ENCODE measurements at places on chromosomes 5 and 9.

DNA sequence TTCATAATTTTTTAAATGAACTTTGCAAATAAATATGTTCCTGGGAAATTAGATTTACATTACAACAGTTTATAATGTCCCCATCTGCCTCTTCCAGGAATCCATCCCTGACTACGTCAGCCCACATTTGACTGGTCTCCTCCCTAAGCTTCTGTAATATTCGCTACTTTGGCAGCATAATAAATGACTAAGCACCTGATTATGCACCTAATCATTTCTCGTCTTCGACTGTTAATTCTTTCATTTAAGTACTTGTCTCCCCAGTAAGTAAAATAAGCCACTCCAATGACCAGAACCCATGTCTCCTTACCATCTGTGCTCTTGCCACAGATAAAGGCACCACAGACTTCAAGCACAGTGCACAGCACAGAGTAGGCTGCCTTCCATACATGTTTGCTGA, 122.7 kb downstream of the DENND1A start:
- no peak for DNase-seq

- no peak for DNase-seq
These were observed 115.4 kb downstream of the ZNF608 start for GRCh38 chr5:124630767-124631704.

- DNase-seq = no peak
These were observed 8.8 kb upstream of the GLIPR2 start for GRCh38 chr9:36127652-36128244.

- no peak for DNase-seq
These were observed 201.9 kb downstream of the PBX3 start for GRCh38 chr9:125948887-125949596.

DNA sequence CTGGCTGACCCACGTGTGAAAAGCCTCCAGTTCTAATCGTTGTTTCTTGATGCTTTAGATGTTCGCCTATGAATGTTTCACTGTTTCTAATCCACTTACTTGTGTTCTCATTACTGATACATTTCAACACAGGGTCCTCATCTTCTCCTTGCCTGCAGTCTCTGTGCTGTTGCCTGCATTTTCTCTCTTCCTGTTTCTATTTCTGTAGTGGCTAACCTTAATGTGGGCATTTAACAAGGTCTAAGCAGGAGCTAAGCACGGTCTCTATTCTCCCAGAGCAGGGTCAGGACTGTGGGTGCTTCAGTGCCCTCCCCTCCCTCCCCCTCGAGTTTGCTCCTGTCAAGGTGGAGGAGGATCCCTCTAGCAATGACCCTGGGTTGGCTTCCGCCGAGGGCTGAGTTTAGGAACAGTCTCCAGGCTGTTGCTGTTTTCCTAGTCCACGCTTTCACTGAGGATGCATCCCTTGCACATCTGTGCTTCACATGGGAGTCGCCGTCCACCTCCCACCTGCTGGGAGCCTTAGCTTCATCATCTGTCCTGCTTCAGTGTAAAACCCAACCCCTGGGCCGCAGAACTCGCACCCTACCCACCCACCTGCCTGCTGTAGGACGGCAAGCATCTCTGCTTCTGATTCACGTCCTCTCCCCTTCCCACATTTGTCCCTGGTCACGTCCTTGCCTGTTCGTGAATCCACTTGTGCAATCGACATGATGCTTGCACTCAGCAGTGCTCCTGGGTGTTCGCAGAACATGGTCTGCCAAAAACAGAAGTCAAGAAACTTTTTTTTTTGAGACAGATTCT, 2.4 kb upstream of the EXOC3 start:
- no peak for DNase-seq

DNA sequence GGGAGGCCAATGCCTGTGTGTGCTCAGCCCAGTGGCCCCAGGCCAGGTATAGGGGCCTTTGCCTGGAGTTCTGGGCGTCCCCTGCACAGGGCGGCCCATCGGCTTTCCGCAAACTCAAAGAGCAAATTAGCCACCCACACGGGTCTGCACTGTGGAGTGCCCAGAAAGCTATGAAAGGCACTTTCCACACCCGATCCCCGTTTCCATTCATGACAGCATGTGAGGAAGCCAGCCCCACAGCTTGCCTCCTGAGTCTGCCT, 5.2 kb downstream of the DBH start:
- DNase-seq = no peak

- DNase-seq = no peak
These were observed 38.9 kb upstream of the TNFSF8 start for GRCh38 chr9:114969269-114969668.

DNA sequence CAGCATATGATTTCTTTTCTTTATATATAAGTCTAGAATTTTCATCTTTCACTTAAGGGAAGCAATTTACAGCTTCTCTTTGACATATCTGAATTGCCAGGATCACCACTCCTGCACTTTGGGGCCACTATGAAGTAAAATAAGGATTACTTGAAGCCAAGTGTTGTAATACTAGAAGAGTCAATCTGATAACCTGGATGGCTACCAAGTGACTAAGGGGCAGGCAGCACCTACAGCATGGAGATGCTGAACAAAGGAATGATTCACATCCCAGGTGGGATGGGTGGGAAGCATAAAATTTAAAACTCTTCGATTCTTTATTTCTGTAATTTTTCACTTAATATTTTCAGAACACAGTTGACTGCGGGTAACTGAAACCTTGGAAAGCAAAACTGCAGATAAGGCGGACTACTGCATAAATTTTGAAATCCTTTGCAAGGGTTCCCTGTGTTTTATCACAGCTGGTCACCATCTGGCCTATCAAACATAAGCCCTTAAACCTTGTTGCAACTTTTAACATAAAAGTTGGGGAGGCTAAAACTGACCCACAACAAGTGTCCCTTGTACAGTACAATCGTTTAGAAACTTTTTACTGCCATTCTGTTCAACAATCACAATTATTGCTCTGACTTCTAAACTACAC, 31.2 kb downstream of the NR3C1 start:
- no peak for DNase-seq

- no peak for DNase-seq
These were observed 410.2 kb downstream of the PRR16 start for GRCh38 chr5:120874081-120874862.

GRCh38 chr5:159887050-159887449, 29.2 kb upstream of the ADRA1B start:
- DNase-seq = no peak

DNA sequence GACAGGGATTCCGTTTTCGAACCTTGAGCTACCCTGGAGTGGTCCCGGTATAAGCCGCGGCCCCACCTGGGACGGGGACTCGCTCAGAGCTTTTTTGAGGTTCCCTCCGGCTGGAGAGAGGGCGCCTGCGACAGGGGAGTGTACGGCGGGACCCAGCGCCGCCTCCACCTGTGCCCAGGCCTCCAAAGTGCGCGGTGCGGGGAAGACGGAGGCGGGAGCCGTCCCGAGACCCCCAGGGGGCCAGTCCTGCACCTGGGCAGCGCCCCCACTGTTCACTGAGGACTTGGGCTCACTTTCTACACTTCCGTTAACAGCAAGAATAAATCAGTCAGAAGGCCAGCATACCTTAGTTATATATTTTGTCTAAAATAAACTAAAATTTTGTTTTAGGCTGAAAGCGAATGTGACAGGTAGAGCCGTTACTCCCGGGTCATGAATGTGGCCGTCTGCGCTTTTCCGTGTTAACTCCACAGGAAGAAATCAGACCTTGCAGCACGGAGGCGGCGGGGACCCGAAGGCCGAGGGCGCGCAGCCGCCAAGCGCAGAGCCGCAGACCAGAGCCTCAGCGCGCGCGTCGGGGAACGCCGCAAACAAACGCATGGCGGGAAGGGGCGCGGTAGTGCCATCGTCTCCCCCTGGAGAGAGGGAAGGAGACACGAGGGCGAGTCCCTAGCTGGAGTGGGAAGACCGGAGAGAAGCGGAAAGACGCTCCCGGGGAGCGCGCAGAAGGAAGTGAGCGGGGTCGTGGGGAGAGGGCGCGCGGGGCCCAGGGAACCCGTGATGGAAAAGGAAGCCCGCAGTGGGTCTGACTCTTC, 14.1 kb downstream of the TRIM7 start:
- DNase-seq = no peak

- DNase-seq = no peak
These were observed 279.4 kb downstream of the CWC27 start for GRCh38 chr5:65047948-65048690.

- DNase-seq = no peak
These were observed 78.4 kb upstream of the CKMT2 start for GRCh38 chr5:81154725-81155124.

DNA sequence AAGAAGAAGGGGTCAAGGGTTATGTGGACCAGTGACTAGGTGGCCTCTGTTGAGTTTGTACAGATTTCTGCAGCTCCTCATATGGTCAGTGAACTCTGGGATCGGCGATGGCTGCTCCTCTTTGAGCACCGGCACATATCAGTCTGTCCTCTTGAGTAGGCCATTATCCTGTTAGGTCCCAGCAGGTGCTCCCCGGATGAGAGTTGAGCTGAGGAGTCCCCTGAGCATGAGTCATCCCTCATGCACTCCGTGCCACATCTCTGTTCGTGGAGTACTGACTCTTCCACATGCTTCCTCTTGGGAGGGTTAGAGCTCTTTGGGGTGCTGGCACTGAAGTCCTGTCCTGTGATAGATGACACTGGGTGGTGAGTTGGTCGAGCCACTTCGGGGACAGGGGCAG, 143.7 kb downstream of the PTTG1 start:
- DNase-seq = no peak

GRCh38 chr9:129481810-129482511, 138.9 kb downstream of the C9orf50 start:
- DNase-seq = no peak

Data from type B pancreatic cell (in vitro differentiated cells).